ENCODE measurements at places on chromosomes 12 and 14.

- no peak for DNase-seq
These were observed 2.0 kb upstream of the SDS start for GRCh38 chr12:113405694-113406093.

GRCh38 chr12:69055706-69056105 lies 122.7 kb upstream of the CPM start:
- no peak for DNase-seq

- no peak for DNase-seq
These were observed 3.1 kb downstream of the EMP1 start for GRCh38 chr12:13199592-13199991.

- DNase-seq = no peak
These were observed 85.9 kb downstream of the ARMH4 start for GRCh38 chr14:58066115-58066514.

DNA sequence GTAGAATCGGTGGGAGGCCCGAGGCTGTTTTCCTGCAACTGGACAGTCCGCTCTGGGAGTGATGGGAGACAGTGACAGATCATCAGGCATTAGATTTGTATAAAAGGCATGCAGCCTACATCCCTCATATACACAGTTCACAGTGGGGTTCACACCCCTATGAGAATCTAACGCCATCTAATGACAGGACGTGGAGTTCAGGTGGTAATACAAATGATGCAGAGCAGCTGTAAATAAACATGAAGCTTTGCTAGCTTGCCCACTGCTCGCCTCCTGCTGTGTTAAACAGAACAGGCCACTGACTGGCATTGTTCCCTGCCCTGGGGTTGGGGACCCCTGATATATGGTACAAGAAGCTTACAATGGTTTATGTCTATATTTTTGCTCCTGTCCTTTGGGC lies 179.0 kb downstream of the LRFN5 start:
- DNase-seq = no peak
